ENCODE measurements at places on chromosomes 2 and 18.

GRCh38 chr18:59123588-59124369, 15.9 kb upstream of the SEC11C start:
- peak; percentile 69 for DNase-seq

- no peak for DNase-seq
Measured at GRCh38 chr2:191478799-191479679, 198.9 kb upstream of the NABP1 start.

DNA sequence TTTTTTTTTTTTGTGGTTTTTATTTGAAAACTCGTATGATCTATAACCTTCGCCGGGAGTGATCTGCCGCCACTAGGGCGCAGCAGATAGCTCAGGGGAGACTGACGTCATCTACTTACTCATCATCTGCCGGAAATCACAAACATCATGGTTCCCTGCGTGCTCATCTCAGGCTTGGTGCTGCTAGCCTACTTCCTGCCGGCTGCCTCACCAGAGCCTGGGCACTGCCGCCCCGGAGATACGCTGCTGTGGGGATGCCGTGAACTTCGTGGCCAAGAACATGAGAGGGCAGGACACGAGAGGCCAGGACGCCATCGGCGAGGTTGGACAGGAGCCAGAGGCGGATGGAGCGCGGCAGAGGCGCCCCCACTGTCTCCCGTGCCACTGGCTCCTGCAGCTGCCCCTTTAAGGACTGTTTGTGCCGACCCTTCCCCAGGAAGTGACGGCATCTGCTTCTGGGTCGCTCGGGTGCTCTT, 68.8 kb downstream of the DOK6 start:
- no peak for DNase-seq

DNA sequence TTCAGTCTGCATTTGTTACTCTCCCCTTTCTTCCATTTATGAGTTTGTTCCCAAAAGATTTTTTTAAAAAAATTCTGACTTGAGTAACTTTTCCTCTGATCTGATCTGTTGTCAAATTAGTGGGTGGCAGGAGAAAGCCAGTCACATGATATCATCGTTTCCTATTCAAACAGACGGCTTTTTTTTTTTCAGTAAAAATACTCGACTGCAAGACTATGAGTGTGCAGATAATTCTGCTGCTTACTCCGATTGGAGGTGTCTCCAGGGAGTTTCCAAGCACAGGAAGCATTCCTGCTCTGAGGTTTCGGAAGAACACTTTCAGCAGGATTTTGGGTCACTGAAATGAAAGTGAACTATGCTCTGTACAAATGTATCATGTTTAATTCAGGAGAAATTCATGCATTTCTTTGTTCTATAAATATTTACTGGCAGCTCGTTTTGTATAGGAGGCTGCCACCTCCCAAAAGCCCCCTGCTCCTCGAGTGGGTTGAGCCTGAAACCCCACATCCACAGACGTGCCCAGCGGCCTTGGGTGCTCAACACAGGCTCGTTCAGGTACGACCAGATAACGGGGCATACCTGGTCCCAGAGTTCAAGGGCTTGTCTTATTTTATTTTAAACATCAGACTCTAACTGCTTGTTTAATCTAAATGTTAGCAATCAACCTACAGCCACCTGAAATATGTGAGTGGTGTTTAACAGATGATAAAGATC, 126.9 kb upstream of the ZNF516 start:
- DNase-seq = no peak

GRCh38 chr2:233209117-233209532, 42.3 kb upstream of the ATG16L1 start:
- no peak for DNase-seq

GRCh38 chr2:167114018-167114417, 225.7 kb downstream of the XIRP2 start:
- DNase-seq = no peak

DNA sequence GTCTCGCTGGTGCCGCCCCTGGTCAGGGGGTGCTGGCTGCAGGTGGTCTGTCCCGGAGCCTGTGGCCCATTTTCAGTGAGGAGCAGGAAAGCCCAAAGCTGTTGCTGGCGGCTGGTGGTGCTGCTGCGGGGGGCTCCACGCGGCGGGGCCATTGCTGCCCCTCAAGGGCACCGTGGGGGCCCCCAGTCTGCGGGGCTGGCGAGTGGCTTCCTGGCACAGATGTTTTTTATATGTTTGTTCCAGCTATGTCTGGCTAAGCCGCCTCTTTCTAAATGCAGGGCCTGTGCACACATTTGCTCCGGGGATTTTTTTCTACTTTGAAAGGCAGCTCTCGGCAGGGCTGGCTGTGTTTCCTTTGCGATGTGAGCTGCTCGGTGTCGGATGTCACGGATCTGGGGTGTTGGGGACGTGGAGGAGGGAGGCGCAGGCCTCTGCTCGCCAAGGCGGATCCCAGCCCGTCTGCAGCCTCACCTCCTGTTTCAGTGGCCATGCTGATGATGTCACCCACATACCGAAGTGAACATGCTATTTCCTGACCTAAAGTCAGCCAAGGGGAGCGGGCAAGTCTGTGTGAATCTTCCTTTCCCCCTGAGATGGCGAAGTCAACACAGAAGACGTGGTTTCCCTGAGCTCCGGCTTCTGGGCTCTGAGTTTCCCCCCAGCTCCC, 112.0 kb upstream of the CTDP1 start:
- DNase-seq = peak; percentile 79

DNA sequence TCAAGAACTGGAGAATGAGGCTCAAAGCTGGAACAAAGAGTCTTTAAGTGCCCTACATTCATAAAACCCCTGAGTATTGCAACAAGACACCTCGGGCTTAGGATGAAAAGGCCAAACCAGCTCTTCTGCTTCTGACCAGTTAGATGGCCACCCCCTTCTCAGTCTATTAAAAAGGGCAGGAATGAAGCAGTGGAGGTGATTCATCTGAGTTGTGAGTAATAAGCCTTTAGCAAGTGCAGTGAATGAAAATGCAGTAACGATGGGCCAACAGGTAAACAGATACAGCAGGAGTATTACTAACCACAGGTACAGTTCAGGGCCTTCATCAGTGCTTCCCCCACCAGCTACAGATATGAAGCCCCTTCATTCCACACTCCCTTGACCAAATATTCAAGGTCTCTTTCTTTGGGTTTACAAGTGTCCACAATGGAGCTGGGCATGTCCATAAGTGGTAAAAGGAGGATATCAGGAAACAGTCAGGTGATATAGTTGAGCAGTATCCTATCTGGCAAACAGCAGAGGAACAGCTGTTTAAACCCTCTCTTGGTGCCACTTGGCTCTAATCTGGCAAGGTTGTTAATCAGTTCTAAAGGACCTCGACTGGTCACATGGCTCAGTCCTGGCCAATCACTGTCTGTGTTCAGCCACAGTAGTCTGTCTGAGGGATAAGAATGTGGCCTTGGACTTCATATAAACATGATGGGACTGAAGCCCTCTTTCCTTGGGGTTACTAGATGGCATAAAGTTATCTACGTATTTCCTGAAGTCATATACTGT, 17.8 kb downstream of the SERPINB13 start:
- DNase-seq = no peak

GRCh38 chr18:22200611-22201225, 31.3 kb downstream of the GATA6 start:
- DNase-seq = no peak

GRCh38 chr2:17538022-17538843, 2.3 kb upstream of the VSNL1 start:
- DNase-seq = peak; percentile 4

GRCh38 chr18:59021500-59021899, 118.2 kb upstream of the SEC11C start:
- no peak for DNase-seq

DNA sequence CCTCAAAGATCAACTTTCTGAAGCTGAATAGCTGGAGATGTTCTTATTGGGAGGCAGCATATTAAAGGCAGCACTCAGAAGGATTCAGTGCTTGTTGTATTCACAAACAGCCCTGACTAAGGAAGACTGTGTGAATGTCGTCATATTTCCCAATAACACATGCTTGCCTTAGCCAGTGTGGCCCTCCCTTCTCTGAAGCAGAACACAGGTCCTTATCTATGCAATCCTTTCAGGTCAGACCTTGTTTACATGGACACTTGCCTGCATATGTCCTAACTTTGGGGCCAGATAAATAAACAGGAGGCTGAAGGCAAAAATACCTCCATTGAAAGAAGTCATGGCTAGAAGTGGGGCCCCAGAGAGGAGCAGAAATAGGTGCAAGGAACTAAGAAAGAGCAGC, 97.2 kb downstream of the SLC4A3 start:
- no peak for DNase-seq

DNA sequence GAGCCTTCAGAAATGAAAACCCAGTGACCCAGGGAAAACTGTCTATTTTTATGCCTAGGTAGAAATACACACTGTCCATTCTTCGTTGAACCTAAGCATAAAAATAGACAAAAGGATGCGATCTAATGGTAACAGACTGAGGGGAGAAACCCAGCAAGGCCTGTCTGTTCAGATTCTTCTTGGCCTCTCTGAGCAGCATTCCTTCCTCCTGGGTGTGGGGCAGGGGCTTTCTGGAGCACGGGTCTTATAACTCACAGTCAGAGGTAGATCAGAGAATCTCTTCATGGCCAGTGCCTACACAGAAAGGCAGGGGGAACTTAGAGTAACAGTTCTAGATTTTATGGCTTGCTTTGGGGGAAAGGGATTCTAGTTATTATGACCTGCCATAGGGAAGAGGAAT, 56.0 kb downstream of the PKDCC start:
- DNase-seq = no peak

GRCh38 chr2:205586626-205587025, 95.7 kb upstream of the NRP2 start:
- no peak for DNase-seq

- no peak for DNase-seq
Measured at GRCh38 chr2:181742361-181742760, 62.0 kb upstream of the NEUROD1 start.

GRCh38 chr2:40456926-40457325, 5.0 kb upstream of the SLC8A1 start:
- no peak for DNase-seq

DNA sequence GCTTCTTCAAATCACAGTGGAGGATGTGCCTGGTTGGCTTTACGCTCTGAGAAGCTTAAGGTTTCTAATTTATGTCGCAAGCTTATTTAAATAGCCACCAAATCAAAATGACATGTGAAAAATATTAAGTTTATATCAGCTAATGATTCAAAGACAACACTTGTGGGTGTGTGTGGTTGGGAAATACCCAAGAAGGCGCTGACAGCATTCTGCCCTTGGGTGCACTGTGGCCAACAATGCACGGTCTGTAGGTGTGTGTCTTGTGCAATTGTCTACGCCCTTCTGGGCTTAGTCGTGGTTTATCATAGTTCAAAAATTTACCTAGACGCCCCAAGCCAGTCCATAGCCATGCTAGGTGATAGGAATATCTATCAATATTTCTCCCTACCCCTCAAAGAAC, 60.9 kb downstream of the KCTD1 start:
- no peak for DNase-seq

GRCh38 chr2:148067801-148068200, 46.9 kb downstream of the MBD5 start:
- no peak for DNase-seq

DNA sequence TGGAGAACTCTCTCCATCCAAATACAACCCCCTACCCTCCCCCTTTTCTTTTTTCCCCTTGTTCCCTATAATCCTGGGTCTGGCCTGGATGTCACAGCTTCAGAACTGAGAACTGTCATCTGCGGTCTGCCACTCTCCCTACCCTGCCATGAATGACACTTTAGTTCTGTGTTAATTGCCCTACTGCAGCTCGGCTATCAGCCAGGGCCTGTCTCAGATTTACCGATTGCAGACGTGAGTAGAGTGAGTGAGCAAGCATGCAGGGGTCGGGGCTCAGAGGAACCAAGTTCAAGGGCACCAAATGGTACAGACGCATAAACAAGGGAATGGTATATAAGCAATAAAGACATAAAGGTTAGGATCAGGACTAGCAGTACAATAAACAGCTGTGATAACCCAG, 967.8 kb downstream of the BCL11A start:
- DNase-seq = no peak

DNA sequence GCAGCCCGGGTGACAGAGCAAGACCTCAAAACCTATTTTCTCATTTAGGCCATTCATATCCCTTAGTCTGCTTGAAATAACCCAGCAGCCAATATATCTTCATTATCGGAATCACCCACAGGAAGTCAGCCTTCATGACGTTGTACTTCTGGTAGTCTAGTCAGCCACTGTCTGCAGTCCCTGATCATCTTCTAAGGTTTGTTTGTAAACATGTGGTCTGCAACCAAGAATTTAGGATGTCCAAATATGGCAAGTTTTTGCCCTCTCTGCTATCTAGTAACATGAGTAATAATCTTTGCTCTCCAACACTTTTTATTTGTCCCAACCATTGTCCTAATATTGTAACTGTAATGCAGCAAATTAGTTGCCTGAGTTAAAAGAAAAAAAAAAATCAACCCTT, 92.5 kb downstream of the PRPF40A start:
- DNase-seq = no peak

DNA sequence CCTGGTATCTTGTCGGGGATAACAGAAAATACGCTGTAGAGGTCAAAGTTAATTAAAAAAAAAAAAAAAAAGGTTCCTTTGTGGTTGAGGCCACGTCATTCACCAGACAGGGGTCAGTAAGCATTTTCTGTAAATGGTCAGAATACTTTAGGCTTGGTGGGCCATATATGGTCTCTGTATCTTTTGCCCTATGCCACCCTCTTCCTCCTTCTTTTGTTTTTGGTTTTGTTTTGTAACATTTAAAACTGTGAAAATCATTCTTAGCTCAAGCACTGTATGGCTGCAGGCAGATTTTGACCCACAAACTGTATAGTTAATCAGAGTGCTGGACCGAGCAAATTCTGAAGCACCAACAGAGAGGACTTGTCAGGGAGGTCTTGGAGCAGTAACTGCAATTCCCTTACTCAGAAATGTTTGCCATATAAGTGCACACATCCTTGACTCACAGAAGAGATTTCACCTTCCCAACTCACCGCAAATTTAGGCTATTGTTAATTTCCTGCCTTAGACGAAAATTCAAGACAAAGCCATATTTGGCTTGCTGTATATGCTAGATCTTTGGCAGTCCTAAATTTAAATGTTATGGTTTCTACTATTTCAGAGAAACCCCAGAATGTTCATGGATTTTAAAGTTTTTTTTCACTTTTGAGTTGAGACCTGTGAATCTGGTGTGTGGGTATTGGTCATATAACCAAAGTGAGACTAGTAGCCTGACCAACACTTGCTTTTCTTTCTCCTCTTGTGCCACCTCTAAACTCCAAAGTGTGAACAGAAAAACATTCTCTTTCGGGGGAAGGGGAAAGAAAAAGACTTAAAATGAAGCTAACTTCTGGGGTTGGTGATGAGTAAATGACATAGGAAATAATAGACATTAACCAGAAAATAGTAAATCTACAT, 65.4 kb downstream of the DOCK10 start:
- DNase-seq = no peak

- DNase-seq = no peak
Measured at GRCh38 chr2:231530099-231531011, at the start of gene NMUR1. Gene NMUR1 (minus strand): TSS chr2:231530445. CDS start chr2:231530361, 84 bp downstream.
